ENCODE measurements at places on chromosomes 2 and 18. TPM values are rescaled to one million over a fixed set of nuclear protein-coding genes. Genes with fewer than 3 reads are reported as not detected.

The RAMP1 gene
- 47.7 TPM for total RNA-seq

The DIPK1C gene
- not detected for total RNA-seq

DNA sequence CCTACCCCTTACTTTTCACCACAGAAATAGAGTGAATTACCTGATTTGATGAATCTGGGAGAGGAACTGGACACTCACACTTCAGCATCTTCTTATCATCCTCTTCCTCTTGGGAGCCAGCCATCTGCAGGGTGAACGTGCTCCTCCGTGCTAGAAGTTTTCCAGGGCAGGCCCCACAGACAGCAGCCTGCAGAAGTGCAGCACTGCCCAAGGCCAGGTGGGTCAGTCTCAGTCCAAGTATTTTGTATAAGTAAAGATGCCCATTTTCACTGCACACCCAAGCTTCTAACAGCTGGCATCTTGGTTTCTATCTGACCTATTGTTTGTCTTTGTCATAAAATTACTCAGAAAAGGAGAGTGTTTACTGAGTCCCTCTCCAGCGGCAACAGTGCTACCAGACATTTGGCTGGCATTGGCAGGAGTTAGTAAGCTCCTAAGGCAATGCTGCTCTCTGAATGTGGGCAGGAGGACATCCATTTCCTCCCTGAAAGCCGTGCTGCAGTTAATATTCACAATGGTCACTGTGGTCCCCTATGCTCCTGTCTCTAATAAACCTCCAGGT, 222.6 kb upstream of the CTAGE1 start:
- DNase-seq = no peak

- DNase-seq = no peak
Observed at GRCh38 chr2:144489315-144489916, 30.5 kb downstream of the ZEB2 start.

The LONRF2 gene
- total RNA-seq = 6.5 TPM

The SNORC gene
- total RNA-seq = not detected

The NEU4 gene
- total RNA-seq = 415 TPM

GRCh38 chr2:178913049-178913441, 105.8 kb upstream of the TTN start:
- no peak for DNase-seq

The RAD51AP2 gene
- not detected for total RNA-seq

- no peak for DNase-seq
Observed at GRCh38 chr18:44758861-44759631, 78.4 kb downstream of the SETBP1 start.

GRCh38 chr2:167834707-167835106, 412.7 kb downstream of the STK39 start:
- no peak for DNase-seq

The TMEM127 gene
- total RNA-seq = 5.8 TPM

GRCh38 chr2:219278655-219279150, 463 bp upstream of the DNAJB2 start:
- DNase-seq = no peak

DNA sequence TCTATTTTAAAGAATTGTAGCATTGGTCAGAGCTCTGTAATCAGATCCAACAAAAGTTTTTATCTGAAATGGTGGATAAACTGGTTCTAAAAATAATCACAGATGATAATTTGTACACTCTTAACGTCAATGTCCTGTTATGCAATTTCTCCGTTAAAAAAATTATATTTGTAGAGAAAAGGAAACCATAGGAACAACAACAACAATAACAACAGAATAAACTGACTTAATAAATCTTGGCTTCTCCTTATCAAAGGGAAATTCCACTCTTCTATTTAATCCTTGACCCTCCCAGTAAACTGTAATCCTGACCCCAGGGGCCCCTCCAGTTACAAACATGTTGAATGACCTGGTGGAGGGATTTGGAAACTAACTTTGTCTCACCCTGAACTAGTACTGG, 78.6 kb upstream of the ZFP36L2 start:
- no peak for DNase-seq

- DNase-seq = no peak
Observed at GRCh38 chr2:33221046-33221784, 255.2 kb upstream of the RASGRP3 start.

DNA sequence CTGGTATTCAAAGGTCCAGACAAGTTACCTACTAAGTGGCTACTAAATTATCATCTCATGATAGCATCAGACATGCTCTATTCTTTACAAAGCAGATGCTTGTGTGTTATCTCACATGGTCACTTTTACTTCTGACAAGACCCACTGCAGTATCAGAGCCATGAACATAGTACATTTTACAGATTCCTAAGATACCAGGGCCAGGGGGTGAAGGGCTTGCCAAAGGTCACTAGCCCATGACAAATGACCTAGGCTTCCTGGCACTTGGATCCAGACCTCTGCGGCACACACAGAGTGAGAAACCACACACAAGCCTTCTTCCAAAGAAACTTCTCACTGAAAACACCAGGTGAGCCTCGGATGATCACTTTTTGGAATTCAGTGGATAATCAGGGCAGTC, 446.8 kb downstream of the EIPR1 start:
- no peak for DNase-seq

DNA sequence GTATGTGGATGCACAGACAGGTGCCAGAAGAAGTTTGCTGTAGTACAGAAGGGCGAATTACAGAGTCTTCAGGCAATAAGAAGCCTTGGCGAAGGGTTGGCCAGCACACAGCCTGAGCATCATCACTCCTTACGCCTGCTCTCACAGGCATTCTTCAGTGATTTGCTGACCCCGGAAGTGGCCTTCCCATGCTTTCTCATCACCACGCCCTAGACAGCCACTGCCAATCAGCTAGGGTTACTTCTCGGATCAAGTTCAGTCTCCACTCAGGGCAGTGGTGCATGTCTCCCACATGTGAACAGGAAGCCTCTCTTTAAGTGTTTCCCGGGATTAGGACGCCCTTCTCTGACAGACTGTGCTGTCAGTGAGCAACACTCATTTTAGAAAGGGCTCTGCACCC, 81.8 kb downstream of the C1QL2 start:
- DNase-seq = no peak

The NCKAP5 gene
- total RNA-seq = 5.5 TPM

The RBM44 gene
- under 0.01 TPM for total RNA-seq

GRCh38 chr2:27809761-27810241, 38.3 kb downstream of the MRPL33 start:
- DNase-seq = no peak

The C18orf32 gene
- 22.3 TPM for total RNA-seq

The IL36RN gene
- not detected for total RNA-seq

The NEDD4L gene
- total RNA-seq = 240 TPM

DNA sequence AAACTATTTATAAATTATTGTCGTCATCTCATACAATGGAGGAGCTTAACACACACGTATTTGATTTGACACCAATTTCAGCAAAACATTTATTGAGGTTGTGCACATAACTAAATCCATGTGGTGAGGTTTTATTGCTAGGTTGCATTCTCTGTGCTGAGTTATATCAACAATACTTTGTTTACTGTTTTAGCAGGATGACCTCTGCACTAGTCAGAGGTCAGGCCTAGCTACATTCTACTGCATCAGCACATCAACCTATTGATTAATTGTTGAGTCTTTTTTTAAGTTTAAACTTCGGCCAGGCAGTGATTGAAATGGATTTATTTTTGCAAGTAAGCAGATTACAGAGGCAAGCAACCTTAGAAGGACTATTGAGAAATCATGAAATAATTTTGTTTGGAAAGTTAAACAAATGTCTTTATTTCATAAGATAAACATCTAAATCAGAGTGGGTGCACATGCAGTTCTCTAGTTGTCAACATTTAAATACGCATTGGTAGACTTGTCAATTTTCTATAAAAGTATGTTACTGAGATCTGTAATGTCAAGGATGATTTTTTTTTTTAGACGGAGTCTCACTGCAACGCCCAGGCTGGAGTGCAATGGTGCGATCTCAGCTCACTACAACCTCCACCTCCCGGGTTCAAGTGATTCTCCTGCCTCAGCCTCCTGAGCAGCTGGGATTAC, 75.2 kb upstream of the CD28 start:
- DNase-seq = no peak

- peak; percentile 45 for DNase-seq
Observed at GRCh38 chr2:27078267-27079194, at the start of gene EMILIN1. TSS of gene EMILIN1 (plus strand) at chr2:27078615. CDS start at chr2:27079066, 451 bp downstream.

DNA sequence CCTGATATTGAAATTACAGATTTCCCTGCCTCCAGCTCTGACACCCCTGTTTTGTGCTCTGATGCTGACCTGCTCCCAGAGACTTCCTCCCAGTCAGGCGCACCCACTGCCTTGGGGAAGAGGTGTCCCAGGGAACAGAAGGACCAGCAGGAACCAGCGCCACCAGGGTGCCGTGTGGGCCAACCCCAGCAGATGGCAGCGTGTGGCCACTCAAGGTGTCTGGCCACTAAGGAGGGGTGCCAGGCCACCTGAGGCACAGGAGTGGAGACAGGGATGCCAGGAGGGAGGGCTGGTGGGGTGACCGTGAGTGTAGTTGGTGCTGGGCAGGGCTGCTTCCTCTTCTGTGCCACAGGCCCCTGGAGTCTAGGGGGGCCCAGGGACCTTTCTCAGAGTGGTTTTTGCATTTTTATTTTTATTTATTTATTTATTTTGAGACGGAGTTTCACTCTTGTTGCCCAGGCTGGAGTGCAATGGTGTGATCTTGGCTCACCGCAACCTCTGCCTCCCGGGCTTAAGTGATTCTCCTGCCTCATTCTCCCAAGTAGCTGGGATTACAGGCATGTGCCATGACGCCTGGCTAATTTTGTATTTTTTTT, 56.0 kb downstream of the TEX44 start:
- peak; percentile 89 for DNase-seq

DNA sequence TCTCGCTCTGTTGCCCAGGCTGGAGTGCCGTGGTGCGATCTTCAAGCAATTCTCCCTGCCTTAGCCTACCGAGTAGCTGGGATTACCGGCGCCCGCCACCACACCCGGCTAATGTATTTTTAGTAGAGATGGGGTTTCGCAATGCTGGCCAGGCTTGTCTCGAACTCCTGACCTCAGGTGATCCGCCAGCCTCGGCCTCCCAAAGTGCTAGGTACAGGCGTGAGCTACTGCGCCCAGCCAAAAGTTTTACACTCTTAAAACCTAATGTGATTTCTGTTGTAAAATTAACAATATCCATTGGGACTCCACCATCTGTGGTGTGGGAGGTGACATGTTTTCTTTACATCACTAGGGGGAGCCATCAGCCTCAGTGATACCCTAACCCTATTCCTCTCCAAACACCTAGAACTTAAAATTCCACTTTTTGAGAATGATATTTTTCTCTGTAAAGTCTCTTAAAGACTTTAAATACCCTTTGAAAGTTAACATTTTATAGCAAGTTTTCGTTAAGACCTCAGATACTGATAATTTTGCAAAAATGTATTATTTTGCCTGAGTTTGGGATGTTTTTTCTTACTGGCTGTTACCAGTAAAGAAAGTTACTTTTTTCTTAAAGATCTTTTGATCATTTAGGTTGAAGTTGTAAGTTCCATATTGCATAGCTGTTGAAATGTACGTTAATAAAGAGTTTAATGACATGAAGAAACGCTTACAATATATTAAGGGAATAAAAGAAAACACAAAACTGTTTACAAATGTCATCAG, 11.6 kb upstream of the EIF2AK2 start:
- peak; percentile 59 for DNase-seq

- peak; percentile 35 for DNase-seq
Observed at GRCh38 chr18:59918320-59918755, 18.5 kb downstream of the PMAIP1 start.

DNA sequence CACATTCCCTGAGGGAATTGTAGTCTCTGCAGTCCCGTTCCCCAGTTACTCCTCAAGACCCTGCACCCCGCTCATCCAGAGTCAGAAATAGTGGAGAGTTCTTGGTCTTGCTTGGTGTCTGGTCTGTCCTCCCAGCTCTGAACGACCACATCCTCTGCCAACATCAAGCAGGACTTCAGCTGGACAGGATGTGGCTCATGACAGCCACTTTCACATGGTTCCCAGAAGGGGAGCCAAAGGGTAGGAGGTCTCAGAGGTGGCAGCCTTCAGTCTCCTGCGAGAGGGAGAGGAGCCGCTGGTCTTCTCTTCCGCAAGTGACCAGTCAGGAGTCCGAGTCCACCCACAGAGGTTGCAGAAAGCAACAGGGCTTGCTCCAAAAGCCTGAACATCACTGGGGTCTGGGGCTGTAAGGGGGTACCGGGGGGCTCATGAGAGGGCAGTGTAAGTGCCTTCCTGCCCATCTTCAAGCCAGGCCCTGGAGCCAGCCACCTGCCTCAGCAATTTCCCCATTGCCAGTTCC, 29.8 kb downstream of the B3GNT7 start:
- DNase-seq = no peak
